ENCODE measurements at places on chromosomes 7 and 10.
A peak's percentile ranks its signal among the peaks of the same experiment; 100 is the strongest.

DNA sequence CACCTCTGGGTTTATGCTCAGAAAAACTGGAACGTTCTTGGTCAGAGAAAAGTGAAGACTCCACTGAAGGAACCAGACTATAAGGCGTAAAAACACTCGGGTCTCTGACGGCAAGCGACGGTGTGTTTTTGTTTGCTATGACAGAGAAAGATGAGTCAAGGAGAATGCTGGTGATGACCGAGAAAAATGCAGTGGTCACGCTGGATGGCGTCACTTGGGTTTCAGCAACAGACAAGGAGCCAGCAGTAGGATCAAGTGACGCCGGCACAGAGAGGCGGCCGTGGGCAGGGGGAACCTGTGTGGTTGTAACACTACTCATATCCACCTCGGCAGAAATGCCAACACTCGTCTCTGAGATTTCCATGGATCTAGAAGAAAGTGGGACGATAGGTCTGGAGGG lies 63.4 kb downstream of the KIAA1549 start:
- no peak for DNase-seq

DNA sequence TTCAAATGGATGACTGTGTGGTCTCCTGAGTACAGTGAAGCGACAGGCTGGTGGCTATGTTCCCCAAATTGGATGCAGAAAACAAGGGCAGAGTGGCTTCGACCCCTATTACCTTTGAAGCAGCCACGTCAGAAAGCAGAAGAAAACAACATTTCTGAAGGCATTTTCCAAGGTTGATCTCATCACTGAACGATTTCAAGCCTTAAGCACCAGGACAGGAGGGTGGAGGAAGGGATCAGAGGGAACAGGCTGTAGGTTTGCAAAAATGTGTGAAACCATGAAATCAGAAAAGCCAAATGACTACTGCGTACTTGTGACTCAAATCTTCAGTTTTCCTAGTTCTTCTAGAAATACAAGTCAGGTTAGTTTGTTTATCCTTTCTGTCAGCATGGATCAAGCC lies 181.0 kb upstream of the TMEM106B start:
- no peak for DNase-seq

DNA sequence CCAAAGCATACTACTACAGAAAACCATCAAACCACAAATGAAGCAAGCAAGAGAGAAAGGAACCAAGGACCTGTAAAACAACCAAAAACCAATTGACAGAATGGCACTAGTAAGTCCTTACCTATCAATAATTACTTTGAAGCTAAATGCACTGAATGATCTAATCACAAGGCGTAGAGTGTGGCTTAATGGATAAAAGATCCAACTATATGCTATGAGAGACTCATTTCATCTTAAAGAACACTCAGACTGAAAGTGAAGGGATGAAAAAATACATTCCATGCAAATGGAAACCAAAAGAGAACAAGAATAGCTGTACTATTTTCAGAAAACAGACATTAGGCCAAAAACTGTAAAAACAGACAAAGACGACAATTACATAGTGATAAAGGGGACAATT lies 70.7 kb downstream of the CRPPA start:
- DNase-seq: no peak

DNA sequence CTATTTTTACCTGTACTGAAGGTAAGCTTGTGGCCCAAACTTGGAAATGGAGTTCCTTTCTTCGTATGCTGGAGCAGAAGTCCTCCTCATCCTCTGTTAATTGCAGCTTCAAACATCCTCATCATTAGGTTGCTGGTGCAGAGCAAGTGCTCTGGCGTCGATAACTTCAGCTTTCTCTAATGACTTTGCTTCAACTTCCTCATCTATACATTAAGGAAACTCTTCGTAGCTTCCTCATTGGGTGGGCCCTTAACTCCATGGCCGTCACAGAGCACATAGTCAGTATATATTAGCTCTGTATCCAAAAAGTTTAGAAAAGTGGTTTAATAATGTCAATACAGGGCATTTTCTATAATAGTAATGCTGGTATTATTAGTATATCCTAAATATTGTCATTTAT lies 447.7 kb downstream of the SUGCT start:
- DNase-seq: no peak

GRCh38 chr7:30193336-30193943 lies 58.7 kb downstream of the MTURN start:
- DNase-seq: no peak

GRCh38 chr7:155984028-155984580 lies 171.8 kb upstream of the SHH start:
- no peak for DNase-seq

GRCh38 chr7:32673275-32673983 lies 178.1 kb downstream of the AVL9 start:
- DNase-seq: no peak

GRCh38 chr7:105024734-105025133 lies 10.7 kb downstream of the KMT2E start:
- no peak for DNase-seq

DNA sequence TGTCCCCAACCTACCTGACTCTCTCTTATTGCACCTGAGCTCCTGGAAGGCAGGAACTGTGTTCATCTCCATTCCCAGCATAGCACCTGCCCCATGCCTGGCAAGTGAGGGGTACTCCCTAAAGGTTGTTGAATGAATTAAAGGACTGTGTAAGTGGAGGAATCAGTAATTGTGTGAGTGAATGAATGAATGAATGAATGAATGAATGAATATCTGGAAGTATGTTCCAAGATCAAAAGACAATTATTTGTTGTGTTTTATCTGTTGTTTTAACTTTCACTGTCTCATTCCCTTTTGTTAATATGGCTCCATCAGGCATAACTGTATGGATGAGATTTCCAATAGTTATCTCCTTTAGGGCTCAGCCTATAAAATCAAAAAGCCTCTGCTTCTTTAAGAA lies 4.0 kb downstream of the WIPF3 start:
- no peak for DNase-seq

DNA sequence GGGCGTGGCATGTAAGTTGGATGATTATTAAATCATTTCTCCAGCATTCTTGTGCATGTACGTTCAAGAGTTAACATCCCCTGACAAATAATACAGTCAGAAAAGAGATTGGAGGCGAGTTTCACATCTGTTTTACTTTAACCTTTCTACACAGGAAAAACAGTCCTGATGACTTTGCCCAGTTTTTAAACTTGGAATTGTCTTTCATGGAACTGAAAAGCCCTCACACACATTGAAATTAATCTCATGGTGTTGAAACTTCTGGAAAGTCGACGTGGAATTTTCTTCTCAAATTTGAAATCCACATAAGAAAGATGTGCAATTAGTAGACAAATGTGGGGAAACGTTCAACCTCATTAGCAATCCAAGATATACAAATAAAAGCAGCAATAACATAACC lies 31.2 kb upstream of the ZNF438 start:
- DNase-seq: no peak

GRCh38 chr10:103367379-103367781 lies 396 bp upstream of the TAF5 start:
- DNase-seq: no peak

GRCh38 chr10:122306744-122307143 lies 35.6 kb downstream of the BTBD16 start:
- no peak for DNase-seq

DNA sequence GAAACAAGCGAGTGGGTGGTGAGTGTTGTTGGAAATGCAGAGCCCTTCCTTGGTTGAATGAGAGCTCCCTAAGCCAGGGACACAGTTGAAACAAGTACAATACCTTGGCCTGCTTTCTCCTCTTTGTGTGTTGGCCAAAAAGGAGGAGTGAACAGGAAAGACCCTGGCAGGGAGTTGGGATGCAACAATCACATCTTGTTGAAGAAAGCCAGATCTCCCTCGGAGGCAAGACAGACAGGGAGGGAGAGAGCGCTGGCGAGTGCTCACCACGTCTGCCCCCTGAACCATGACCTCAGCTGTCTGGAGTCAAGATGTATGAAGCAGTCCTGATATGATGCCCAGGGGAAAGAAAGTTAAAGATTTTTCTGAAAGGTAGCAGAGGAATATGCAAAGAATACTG lies 66.8 kb downstream of the ADAM12 start:
- no peak for DNase-seq

GRCh38 chr7:135578569-135578968 lies 20.9 kb downstream of the NUP205 start:
- DNase-seq: no peak

- DNase-seq: no peak
Measured at GRCh38 chr7:87111877-87112276, 40.4 kb upstream of the DMTF1 start.

DNA sequence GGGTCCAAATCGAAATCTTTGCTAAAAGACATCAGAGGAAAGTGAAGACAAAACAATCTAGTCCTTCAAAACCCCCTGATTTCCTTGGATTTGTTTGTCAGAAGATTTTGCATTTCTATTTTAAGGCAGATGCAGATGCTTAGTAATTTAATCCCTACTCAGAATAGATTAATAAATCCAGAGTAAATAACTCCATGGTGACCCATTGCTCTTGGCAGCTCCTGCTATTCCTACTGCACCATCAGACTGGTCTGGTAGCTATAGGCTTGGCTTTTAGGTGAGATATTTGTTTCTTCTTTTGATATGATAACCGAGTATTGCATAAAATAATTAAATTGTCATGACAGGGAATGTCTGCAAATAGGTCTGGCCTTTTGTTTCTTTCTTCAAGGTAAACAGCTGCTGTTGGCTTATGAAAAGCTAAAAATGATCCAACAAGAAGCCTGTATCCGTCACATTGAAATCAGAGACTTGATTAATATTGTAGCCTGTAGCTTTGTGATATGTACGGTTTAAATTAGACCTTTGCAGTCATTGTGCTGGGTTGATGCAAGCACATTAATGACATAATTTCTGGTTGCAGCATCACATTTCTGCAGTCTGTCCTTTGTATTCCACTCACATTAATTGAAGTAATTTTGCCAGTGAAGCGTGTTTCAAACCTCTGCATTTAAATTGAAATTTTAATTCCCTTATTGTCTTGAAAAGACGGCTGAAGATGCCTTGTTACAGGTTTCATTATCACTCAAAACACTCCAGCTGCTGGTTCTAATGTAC lies 40.7 kb downstream of the EXOC4 start:
- DNase-seq: no peak

- DNase-seq: no peak
Measured at GRCh38 chr10:18498998-18499397, 152.4 kb downstream of the NSUN6 start.

GRCh38 chr7:112414855-112415490 lies 35.3 kb upstream of the IFRD1 start:
- no peak for DNase-seq

DNA sequence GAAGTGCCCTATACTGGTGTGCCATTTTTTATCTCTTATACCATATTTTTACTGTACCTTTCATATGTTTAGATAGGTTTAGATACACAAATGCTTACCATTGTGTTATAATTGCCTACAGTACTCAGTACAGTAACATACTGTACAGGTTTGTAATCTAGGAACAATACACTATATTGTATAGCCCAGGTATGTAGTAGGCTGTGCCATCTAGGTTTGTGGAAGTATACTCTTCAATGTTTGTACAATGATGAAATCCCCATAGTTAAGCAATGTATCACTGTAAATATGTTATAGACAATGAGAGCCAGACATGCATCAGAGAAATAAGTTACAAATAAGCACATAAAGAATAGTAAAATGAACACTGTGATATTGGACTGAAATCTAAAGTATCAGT lies 109.1 kb downstream of the IQUB start:
- DNase-seq: no peak

DNA sequence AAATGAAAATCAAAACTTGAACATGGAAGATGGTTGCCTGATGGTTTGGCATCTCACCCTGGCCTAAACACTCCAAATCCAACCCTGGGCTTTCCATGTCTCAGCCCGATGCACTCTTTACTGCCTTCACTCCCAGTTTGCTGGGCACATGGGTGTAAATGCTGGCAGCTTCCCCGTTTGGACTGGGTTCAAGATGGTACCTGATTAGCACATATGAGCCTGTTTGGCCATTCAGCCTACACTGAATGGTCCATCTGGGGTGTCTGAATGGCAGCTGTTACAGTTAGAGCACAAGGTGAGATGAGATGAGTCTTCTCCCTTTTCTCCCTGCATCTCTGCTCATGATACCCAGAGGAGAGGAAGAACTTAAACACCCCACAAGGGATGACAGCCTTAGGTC lies 37.1 kb downstream of the ATXN7L1 start:
- DNase-seq: no peak

- no peak for DNase-seq
Measured at GRCh38 chr7:4683043-4683883, 1.2 kb downstream of the FOXK1 start.

GRCh38 chr7:7944619-7945282 lies 23.8 kb upstream of the GLCCI1 start:
- peak; percentile 23 for DNase-seq

GRCh38 chr7:359766-360361 lies 69.9 kb downstream of the FOXL3 start:
- DNase-seq: no peak

DNA sequence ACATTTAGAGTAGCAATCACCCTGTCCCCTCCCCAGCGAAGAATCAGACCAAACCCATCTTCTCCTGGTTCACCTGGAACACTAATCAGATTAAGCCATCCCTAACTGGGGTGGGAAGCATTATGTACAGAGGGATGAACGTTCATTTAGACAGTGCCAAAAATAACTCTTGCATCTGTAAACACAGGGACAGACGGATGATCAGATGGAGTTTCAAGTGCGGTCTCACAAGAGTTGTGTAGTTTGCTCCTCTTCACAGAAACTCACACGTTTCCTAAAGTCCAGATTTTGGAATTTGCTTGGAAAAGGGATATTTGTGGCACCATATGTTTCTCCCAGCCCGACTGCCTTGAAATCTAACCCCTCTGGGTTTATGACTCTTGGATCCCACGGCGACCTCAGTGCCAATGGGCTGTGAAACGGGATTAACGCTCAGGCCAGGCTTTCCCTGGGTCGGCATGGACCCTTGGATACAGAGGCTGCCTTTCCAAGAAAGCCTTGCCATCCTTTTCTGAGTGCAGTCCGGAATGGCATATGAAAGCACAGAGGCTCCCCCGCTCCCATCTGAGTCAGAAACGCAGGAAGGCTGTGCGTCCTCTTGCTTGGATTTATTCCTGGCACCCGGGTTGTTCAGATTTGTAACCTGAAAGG lies 293.2 kb upstream of the HABP2 start:
- no peak for DNase-seq

- DNase-seq: no peak
Measured at GRCh38 chr7:111261496-111261895, 170.6 kb downstream of the LRRN3 start.

GRCh38 chr10:3887404-3887803 lies 102.4 kb upstream of the KLF6 start:
- no peak for DNase-seq

DNA sequence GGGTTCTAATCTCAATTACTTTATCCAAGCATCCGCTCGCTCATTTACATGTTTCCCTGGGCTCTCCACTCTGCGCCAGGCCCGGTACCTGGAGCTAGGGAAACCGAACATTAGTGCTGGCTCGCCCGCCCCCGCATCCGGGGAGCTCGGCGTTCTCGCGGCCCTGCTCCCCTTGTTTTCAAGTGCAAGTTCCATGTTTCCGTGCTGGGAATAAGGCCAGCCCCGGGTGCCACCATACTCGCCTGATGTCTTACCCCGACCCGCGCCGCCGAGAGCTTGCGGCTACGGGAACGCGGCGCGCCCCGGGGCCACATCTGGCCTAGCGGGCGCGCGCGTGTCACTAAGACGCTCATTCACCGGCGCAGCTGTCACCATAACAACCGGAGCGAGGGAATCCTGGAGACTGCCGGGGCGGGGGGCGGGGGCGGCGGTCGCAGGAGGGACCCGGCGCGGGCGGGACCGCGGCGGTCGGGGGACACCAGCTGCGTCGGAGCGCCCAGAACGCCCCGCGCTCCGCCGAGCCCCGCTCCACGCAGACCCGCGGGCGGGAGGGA lies at the start of gene NEURL1:
Gene NEURL1, plus strand, starts transcription at position 344 of the 554 bp plus-strand sequence. CDS start 683 bp downstream, outside the sequence.
- no peak for DNase-seq

GRCh38 chr10:1449572-1450205 lies 287.6 kb downstream of the ADARB2 start:
- no peak for DNase-seq
